ENCODE measurements at places on chromosomes 11 and 22.

DNA sequence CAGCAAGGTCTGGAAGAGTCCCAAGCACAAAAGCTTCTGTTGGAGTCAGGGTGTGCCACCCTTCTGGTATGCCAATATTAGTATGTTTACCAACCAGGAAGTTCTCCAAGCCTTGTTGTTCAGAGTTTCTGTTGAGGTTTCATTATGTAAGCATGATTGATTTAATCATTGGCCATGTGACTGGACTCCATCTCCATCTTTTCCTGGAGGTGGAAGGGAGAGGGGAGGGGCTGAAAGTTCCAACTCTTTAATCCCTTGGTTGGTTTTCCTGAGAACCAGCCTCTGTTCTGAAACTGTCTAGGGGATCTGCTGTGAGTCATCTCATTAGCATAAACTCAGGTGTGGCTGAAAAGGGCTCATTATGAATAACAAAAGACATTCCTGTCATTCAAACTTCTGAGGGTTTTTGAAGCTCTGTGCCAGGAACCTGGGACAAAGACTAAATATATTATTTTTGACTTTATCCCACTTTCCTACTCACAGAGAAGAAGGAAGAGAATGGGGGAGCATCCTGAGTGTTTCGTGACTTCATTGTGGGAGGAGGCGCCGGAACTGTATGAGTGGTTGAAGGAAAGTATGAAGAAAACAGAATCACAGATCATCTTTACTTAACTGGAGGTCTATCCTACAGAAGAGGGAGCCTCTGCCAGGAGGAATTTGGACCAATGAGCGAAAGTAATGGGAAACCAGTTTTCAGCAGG lies 138.2 kb downstream of the NECTIN1 start:
- no peak for DNase-seq

DNA sequence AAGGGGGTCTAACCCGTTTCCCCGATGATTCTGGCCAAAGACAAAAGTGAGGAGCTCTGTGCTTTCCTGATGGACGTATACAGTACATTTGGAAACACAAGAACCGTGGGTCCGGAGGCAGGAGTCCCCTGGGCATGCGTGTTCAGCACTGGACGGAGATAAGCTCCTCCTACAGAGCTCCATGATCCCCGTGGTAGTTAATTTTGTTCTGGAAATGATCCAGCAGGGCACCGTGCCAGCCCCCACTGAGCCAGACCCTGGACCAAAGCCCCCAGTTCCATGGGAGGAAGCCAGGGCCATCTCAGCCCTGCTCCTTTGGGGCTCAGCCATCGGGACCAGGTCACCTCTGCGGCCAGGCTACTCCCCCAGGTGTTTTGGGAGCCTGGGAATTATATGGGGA lies 83.3 kb downstream of the TRMU start:
- no peak for DNase-seq

DNA sequence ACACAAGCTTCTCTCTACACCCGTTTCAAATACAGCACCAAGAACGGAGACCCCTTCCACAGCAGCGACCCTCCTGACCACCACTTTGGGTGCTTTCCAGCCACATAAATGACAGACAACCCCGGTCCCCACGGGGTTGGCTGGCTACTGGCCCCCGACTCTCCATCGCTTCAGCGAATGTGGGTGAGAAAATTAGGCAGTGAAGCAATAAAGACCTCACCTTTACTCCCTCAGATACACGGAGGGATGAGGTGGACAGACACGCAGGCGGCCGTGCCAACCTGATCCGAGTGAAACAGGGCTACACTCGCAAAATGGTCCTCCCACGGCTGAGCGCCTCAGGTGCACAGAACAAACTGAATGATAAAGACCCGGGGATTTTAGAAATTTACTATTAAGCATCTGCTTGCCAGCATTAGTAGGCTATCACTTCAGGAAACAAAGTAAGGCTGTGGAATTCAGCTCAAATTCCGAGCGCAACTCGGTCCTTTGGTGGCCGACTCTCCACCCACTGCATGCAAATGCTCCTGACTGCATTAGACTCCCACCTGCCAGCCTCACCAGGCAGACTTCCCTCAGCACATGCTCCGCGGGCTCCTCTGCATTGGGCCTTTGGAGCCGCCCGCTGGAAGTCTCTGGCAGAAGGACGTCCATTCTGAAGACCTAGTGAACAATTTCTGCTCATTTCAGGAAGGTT lies 12.8 kb upstream of the EFCAB6 start:
- no peak for DNase-seq

DNA sequence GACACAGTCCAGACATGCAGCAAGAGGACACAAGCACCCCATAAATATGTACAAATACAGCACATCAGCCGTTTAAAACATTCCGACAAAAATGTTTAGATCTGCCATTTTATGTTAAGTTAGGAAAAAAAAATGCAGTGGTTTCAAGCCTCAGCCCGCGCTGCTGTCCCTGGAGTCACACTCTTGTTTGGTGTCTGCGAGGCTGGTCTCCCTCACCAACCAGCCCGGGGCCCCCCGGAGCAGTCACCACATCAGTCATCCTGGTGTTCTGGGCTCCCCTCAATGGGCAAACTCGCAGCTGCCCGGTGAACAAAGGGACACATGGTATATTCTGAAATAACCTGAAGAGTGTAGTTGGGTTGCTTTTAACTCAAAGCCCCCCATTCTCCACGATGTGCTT lies 1022.2 kb downstream of the BRD1 start:
- no peak for DNase-seq

GRCh38 chr11:69088676-69089146 lies 40.0 kb downstream of the TPCN2 start:
- peak; percentile 44 for DNase-seq

DNA sequence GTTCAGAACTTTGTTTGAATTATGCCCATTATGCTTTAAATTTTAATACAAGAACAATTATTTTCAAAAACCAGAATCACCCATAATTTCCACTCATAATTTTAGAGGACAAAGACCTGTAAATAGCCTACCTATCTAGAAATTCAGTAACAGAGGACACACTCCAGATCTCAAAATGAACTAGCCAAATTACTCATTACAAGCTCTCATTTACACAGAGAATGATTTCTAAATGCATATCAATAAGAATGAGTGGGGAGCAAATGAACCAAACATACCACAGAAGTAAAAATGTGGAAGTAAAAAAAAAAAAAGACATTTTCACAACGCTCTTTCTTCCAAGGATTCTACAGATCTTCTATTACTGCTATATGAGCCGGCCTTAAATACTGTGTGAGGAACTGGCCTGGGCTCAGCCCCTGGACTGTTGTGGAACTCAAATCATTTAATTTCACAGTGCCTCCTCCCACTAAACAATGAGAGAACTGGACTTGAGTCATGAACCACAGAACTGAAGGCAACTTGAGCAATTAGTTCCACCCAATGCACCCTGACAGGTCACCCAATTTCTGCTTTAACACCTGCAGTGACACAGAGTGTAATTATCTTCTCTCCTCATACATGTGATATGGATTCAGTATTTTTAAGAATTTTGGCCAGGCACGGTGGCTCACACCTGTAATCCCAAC lies 8.0 kb downstream of the MRTFA start:
- peak; percentile 62 for DNase-seq

DNA sequence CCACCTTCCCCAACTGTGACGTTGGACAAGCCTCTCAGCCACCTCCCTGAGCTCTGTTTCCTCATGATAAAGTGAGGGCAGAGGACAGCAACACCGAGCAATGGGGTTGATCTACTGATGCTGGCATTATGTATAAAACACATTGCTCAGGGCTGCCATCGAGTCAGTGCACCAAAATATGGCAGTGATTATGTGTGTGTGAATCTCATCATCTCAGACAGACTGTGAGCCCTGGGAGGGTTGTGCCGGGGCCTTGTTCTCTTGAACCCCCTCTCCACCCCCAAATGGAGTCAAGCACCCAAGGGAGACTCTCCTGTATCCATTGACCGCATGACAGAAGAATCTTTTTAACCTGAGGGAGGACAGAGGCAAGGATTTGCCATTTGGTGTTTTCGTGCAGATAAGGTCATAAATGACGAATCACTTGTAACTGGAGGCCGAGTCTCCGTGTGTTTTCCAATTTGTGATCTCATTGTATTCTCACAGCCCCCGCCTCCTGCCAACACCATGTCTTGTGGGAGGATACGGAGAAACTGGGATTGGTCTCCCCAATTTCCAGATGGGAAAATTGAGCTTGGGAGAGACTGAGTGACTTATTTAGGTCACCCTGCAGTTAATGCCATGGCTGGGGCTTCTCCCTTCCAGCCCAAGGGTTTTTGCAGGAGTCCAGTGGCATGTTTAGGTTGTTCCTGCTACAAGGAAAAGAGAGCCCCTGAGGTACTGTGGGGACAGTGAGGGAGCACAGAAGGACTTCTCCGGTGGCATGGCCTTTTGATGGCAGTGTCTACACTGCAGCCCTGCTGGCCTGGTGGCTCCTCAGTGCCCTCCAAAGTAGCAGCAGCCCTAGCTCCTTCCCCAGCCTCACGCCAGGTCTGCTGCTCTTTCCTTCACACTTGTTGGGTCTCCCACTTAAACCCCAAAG lies 52.4 kb downstream of the CHRDL2 start:
- DNase-seq: no peak

DNA sequence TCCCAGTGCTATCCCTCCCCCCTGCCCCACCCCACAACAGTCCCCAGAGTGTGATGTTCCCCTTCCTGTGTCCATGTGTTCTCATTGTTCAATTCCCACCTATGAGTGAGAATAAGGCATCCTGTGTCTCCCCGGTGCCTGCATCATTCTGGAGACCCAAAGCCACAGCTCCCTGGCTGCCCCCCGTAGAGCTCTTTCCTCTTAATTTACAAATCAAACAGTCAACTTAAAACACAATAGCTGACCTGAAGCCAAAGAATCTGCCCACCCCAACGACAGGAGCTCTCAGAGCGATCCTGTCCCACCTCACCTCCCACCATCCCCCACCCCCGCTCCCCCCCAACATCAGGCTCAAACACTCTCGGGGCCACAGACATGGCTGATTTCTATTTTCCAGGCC lies 558.3 kb downstream of the BRD1 start:
- DNase-seq: no peak

- peak; percentile 24 for DNase-seq
Measured at GRCh38 chr22:26360169-26360885, 68.7 kb upstream of the ASPHD2 start.

DNA sequence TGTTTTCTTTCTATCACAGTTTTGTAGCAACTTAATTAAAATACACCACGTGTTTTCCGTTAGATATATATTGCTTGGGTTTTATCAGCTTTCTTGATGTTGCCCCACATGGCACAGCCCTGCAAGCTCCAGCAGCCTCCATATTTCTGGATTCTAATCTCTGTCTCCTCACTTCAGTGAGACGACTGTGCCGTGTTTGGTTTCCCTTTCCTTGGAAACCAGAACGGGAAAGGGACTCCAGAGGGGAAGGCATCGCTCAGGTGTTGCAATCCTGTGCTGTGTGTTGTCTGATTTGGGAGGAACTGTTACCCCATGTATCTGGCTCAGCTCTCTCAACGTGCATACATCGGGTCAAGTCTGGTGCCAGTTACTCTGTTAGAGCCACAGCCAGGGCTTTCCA lies 464.2 kb upstream of the B3GAT1 start:
- DNase-seq: no peak

- DNase-seq: no peak
Measured at GRCh38 chr11:114017723-114018122, 41.8 kb upstream of the ZBTB16 start.

DNA sequence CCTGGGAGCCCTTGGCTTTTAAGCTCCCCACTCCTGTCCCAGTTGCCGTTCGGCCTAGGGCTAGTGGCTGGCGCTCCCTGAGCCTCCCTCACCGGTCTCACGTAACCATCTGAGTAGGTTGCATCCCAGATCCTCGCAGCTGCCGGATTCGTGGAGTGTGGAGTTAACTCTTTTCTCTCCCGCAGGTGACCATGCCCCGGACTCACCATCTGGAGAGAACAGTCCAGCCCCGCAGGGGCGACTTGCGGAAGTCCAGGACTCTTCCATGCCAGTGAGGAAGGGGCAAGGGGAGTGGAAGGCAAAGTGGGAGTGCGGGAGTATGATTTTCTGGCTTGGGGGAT lies 902 bp downstream of the MUS81 start:
- no peak for DNase-seq

DNA sequence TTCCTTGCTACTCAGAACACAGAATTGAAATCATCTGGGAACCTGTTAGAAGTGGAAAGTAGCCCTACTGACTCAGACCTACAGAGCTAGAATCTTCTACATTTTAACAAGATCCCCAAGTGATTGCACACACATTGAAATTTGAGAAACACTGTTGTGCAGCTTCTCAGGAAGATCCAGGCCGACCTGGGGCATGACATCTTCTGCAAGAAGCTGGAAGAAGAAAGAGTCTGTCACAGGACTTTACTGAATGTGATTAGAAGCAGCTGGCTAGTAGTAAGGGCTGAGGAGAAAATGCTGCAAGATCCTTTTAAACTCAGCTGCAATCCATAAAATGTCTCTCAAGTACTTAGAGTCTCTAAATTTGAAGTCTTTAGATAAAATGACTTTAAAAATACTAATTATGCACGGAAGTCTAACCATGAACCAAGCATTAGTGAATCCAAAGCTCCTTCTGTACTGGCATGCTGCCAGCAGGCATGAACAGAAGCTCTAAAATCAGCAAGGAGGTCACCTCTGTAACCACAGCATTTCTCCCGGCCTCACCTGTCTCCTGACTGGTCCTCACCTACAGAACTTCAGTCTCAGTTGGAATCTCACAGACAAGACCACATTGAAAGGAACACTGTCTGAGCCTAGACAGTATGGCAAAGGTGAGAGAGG lies 85.0 kb downstream of the SERGEF start:
- no peak for DNase-seq

DNA sequence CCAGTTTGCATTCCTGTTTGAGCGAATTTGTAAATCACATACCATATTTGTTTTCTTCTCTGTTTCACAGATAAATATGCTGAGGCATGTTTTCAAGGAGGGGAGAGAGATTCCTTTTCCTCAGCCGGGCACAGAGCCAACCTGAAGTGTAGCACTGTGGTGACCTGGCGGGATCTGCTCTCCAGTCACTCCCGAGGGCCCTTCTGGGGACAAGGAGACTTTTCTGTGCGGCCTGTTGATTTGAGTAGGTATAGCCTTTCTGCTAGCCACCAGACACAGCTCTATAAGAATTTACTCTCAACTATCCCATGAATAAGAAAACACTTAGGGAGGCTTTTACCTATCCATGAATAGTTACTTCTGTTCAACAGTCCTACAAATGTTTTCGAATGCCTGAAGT lies 63.5 kb upstream of the FDX1 start:
- DNase-seq: no peak

GRCh38 chr11:101091781-101092180 lies 37.8 kb downstream of the PGR start:
- no peak for DNase-seq

DNA sequence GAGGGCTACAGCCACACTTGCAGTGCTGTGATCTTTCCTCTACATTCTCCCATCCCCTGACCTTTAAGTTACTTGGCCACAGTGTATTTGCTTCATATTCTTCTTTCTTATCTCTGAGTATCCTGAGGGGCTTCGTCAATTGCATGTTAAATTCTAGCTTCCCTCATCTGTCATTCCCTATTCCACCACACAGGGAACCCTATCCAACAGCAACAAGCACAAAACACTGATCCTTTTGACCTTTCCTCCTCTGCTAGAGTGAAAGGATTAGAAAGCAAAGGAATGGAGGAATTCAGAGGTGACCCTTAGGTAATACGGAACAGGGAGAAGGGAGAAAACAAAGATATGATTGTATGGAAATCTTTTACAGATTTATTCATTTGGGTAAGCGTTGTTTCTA lies 1061.7 kb upstream of the TENM4 start:
- no peak for DNase-seq

- DNase-seq: peak; percentile 96
Measured at GRCh38 chr11:47269829-47270305, at the start of gene MADD. MADD (plus strand) TSS chr11:47270133.

- DNase-seq: no peak
Measured at GRCh38 chr11:46970913-46971625, 34.5 kb downstream of the CSTPP1 start.

GRCh38 chr11:44536788-44537516 lies 28.5 kb upstream of the CD82 start:
- no peak for DNase-seq

All from GM06990 (cell line).